ENCODE measurements at places on chromosomes 7 and 10.

- no peak for DNase-seq
Observed at GRCh38 chr7:24879291-24879690, 100.7 kb downstream of the OSBPL3 start.

DNA sequence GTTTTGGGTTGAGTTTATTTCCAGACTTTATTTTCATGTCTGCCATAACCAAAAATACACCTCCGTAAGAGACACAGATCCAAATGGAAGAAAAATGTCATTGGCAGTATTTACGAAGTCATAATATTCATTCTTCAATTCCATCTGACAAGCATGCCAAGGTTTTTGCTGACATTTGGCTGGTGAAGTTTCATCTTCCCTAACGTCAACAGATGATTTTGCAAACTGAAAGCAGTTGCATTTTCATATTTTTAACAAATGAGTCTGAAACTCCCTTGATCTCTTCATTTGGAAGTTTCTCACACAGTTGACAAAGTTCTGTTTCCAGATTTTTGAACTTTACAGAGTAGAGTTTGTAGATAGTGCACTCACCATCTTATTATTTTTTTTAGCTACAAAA lies 114.5 kb downstream of the CALN1 start:
- DNase-seq: no peak

DNA sequence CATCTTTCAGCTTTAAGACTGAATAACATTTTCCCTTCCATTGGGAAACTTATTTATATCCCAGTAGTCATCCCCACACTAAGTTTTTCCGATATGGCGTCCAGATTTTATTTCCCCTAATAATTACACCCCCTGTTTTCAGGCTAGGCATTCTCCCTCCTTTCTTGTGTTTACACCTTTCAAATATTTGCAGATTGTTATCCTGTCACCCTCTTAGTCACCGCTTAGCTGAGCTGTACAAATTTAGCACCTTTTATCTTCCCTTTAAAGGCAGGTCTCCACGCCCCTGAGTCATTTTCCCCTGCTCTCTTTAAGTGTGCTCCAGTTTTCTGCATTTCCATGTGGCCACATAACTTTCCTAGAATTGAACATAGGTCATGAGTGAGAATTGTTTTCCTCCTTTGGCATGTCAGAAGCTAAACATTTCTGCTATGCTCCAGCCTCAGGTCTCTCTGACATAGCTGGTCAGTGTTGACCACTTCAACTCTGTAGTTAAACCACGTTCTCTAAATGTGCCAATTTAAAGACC lies 47.4 kb downstream of the LRRC4 start:
- no peak for DNase-seq

GRCh38 chr10:122181876-122182275 lies 89.2 kb upstream of the BTBD16 start:
- DNase-seq: no peak

- no peak for DNase-seq
Observed at GRCh38 chr10:124072106-124072505, 21.3 kb downstream of the CHST15 start.

GRCh38 chr10:96267234-96267705 lies 4.1 kb downstream of the BLNK start:
- no peak for DNase-seq
